ENCODE measurements at places on chromosomes 5 and 9.
A peak's percentile ranks its signal among the peaks of the same experiment; 100 is the strongest.

DNA sequence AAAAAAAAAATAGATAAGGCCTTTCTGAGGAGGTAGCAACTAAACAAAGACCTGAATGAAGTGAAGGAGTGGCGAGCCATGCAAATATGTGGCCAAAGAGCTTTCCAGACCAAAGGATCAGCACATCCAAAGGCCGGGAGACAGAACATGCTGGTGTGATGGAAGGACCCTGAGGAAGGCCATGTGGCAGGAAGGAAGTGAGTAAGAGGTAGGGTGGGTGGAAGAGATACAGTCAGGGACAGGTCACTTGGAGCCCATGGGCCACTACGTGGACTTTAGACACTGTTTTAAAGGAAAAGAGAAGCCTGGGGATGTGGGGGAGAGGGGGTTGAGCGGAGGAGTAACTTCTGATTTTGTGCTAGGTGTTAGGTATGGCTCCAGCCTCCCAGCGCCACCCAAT, 31.3 kb downstream of the SPRY4 start:
- DNase-seq: no peak

GRCh38 chr9:77038281-77039036, 19.0 kb downstream of the FOXB2 start:
- DNase-seq: no peak

DNA sequence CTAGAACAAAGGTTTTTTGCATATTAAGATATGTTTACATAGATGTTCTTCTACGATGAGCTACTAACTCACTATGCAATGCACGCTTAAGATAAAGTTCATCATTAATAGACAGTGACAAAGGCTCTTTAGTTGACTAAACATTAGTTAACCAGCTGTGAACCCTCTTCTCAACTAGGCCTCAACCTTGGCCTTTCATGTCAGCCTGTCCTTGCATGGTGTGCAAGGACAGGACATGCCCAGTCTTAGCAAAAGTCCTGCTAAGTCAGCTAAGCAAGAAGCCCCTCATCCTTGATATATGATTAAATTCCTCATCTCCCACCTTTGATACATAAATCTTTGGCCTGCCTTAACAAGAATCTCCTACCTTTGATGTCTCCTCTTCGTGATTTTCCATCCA, 50.9 kb downstream of the PLPP1 start:
- DNase-seq: no peak

DNA sequence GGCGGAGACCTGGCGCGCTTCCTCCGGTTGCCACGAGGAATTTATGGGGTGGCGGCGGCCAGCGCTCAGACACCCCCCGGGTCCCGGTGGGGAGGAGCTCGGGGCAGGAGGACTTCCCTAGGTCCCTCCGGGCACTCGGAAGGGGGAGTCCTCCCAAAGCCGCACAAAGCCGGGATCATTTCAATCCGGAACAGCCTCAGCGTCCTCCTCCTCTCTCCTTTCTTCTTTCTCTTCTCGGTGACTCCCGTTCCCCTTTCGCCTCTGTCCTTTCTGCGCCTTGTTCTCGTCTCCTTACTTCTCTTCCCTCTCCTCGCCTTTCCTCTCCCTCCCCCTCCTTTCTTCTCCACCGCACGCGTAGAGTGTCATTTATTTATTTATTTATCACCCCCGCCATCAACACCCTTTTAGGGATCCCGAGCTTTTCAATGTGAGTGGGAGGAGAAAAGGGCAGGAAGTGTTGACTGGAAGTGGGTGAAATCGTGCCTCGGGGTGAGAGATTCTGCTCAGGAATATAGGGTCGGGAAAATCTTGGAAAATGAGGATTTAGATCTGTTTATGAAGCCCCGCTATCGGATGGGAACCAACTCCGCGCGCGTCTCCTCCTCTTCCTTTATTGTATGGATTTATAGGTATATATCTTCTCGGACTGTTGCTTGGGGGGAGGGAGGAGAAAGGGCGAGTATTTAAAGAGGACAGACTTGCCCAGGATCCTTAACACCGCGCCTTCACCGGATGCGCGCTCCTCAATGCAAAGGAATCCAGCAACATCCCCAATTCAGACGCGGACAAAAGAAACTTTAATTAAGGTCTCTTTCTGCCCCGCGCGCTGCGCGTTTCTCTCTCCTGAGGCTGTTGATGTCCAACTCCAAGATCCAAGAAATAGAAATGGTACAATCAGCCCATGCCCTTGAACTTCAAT, 2.0 kb upstream of the ZNF462 start:
- no peak for DNase-seq

- DNase-seq: no peak
Observed at GRCh38 chr9:109903515-109904138, 123.6 kb downstream of the PALM2AKAP2 start.

- no peak for DNase-seq
Observed at GRCh38 chr9:5633243-5633642, 4.3 kb downstream of the RIC1 start.

DNA sequence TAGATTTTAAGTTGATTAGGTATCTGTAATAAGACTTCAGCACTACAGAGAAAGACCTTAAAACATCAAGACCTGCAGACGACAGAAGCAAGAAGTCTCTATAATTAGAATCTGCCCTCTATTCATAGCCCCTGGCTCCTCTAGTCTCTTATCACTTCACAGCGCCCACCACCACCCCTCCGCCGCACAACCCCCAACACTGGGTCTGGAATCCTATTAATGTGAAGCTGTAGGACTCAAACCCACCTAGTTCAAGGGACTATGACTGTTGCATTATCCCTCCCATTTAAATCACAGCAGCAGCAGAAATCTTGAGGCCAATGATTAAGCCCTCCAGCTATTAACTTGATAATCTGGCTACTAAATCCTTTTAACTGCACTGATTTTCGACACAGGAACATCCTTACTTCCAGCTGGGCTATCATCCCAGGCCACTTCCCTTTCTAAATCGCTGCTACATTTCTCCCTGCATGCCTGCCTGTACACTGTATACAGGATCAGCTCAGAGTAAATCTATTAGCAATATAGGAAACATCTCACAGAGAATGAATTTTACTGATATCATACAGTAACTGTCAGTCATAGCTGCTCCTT, 159.5 kb upstream of the GRAMD2B start:
- no peak for DNase-seq

DNA sequence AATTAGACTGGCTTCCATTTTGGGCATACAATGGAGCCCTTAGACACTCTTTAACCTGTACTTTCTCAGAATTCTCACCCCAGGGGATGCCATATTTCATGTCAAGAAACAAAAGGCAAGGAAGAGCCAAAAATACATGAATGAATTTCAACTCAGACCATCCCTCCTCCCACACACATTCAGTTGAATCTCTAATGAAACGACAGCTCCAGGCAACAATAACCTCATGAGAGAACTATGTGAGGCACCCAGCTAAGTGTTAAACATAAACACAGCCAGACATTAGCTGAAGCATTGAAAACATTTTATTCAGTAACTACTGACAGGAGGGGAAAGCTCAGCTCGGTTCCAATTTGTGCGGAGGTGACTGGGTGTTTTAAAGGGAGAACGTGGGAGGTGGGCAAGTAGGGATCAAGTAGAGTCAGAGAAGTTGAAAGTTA, 1359.1 kb upstream of the CDH9 start:
- DNase-seq: no peak

DNA sequence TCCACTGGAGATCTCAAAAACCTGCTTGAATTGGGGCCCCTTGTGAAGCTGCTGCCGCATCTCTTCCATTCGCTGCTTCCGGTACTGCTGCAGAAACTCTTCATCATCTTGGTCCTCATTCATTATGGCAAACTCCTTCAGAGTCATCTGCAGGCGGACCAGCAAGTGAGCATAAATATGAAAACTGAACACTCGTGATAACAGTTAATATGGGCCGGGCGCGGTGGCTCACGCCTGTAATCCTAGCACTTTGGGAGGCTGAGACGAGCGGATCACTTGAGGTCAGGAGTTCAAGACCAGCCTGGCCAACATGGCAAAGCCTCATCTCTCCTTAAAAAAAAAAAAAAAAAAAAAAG, 7.9 kb downstream of the PDCL start:
- no peak for DNase-seq

- DNase-seq: no peak
Observed at GRCh38 chr9:116555556-116556155, 131.4 kb upstream of the TRIM32 start.

GRCh38 chr5:171710451-171711024, 75.1 kb upstream of the SMIM23 start:
- DNase-seq: no peak

DNA sequence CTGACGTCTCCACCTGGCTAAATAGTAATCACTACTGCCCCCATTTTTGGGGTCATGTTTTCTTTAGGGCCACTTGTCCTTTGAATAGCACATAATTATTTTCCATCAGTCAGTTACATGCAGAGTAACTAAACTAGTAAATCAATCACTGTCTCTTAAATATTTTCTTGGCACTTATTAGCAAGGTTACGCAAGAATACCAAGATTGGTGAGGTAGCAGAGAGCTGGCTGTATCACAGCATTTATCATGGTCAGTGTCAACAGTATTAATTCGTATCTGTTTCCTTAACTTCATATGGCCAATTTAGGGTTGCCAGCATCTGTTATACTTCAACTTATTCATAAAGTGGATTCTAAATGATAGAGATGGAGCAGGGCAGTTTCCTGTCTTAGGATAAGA, 346.8 kb upstream of the FAM174A start:
- DNase-seq: no peak

- peak; percentile 32 for DNase-seq
Observed at GRCh38 chr9:33817327-33818166, 587 bp downstream of the UBE2R2 start.

GRCh38 chr5:168736281-168736831, 157.2 kb upstream of the PANK3 start:
- no peak for DNase-seq

GRCh38 chr5:54275361-54275760, 35.0 kb downstream of the ARL15 start:
- DNase-seq: no peak

DNA sequence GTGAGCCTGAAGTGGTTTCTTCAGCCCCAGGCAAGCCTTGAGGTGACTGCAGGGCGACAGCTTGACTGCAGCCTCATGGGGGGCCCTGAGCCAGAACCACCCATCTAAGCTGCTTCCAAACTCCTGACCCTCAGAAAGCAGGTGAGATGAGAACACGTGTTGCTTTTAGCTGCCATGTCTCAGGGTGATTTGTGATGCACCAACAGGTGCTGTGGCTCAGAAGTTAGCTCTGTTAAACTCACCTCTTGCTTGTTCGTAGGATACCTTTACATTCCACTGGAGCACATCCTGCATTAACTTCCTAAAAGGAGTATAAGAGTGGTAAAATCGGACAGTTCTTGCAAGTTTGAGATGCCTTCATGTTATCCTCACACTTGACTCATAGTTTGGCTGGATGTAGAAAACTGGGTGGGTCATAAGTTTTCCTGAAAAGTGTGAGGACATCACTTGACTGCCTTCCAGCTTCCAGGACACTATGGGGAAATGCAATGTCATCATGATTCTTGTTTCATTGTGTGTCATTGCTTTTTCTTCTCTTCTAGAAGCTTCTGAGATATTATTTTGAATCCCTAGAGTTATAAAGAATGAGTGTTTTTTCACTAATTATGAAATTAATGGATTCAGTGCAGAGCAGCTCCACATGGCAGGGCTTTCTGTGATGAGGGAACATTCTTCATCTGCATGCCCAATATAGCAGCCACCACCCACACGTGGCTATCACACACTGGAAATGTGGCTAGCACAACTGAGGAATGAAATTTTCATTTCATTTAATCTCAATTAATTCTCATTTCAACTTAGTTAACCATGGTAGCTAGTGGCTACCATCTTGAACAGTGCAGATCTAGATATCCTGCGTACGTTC, 92.3 kb downstream of the HSD17B3 start:
- DNase-seq: no peak

DNA sequence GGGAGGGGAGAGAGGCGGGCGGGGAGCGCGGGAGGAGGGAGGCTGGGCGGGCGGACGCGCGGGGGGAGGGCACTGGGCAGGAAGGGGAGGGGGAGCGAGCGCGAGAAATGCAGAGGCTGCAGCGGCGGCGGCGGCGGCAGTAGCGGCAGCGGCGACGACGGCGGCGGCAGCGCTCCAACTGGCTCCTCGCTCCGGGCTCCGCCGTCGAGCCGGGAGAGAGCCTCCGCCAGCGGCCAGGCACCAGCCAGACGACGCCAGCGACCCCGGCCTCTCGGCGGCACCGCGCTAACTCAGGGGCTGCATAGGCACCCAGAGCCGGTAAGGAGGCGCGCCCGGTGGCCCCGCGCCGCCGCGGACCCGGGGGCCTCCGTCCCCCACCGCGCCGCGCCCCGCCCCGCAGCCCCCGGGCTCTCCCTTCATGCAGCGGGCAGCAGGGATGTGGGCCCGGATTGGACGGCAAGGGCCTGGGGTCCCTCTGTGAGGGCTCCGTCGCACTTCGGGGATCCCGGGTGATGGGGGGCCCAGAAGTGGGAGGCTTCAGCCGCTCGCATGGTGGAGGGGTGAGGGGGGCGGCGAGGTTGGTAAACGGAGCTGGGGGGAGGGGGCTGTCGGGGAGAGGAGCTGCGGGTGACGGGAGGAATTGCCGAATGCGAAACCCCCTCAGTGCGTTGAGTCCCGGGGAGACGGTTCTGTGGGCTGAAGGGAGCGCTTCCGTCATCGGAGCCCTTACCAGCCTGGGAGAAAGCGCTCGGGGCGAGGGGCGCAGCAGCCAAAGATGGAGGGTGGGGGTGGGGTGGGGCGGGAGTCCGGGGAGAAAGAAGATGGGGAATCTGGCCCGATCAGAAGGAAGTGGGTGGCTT, at the start of gene BASP1:
TSS of gene BASP1 (plus strand) at position 139 of the 860 bp plus-strand sequence. CDS start 57,586 bp downstream, outside the sequence.
- peak; percentile 71 for DNase-seq

DNA sequence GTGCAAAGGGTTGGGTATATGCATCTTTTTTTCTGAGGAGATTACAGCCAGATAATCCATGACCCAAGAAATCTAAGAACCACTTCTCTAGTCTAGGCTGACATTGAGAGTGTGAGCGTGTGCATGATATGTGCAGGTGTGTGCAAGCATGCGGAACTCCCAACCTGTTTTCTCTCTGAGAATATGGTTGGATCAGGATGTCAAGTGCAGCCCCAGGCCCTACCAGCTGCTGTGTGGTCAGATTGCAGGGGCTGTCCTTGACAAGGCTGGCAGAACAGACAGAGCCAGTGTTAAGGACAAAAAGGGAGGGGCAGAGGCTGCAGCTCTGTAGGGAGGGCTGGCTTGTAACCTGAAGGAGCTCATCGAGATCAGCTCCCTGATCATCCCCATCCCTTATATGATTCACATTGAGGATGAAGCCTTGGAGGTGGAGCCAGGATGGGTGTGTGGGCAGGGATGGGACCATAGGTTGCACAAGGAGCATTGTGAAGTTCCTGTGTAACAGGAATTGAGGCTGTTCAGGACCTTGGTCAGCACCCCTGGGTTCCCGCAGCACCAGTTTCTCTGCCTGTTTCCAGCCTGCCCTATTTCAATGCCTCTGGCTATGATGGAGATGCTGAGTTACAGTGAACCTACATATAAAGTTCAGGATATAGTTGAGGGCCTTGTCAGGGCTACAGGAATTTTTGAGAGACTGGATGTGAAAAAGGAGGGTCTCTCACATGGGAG, 52.6 kb upstream of the ARAP3 start:
- DNase-seq: no peak

DNA sequence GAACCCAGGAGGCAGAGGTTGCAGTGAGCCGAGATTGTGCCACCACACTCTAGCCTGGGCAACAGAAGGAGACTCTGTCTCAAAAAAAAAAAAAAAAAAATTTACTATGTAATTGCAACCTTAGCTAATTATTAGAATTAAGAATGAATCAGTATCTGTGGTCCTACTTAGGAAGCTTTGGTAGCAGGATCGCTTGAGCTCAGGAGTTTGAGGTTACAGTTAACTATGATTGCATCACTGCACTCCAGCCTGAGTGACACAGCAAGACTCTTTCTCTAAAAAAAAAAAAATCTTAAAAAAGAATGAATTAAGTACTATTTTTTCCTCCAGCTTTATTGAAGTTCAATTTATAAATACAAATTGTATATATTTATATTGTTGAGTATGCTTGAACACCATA, 16.7 kb downstream of the NDUFAF2 start:
- no peak for DNase-seq

- no peak for DNase-seq
Observed at GRCh38 chr5:20972419-20972925, 984.5 kb upstream of the CDH18 start.

Data from nucleus accumbens (tissue), 56 donors.